CD4-positive, CD25-positive, alpha-beta regulatory T cell (primary cell): ENCODE measurements at places on chromosomes 13 and 19.

GRCh38 chr13:50631041-50631440, 212.5 kb downstream of the DLEU7 start:
- H3K36me3 ChIP-seq, result no peaks in the 10 kb centered on the region
- H3K27me3 ChIP-seq, result no peaks in the 10 kb centered on the region
- DNase-seq, result no peak
- no peaks in the 10 kb centered on the region for H3K4me1 ChIP-seq
- H3K27ac ChIP-seq, result no peak overlapping the region

- peak; percentile 59 for DNase-seq
- peaks cover 17% of the 10 kb centered on the region for H3K36me3 ChIP-seq
- H3K27ac ChIP-seq, result peak overlapping the region; percentile 85
- H3K4me1 ChIP-seq, result peaks cover 33% of the 10 kb centered on the region
Observed at GRCh38 chr19:49591731-49592485, 926 bp downstream of the PRR12 start.

DNA sequence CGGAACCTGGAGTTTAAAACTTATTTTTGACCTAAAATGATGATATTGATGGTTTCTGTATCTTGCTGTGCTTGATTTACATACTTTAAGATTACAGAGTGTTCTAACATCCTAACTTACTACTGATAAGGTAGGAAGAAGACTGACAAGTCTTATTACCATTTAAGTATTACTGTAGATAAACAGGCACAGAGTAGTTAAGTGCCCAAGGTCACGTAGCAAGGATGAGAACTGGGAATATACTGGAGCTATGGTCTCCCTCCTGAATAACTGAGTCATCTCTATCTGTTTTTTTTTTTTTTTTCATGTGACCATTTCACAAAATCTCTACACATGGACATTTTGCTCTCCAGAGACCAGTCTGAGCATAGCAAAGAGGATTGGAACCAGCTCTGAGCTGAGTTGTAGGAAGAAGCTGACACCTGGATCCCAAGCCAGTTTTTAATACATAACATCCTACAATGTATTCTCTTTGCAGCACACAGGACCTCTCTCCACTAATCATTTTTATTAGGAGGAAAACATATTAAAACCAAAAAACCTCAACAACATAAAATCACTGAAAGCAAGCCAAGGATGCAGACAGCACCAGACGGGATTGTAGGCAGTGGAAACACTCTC, 173.5 kb downstream of the DNAJC15 start:
- H3K27ac ChIP-seq, result no peak overlapping the region
- DNase-seq, result no peak
- peaks cover 8% of the 10 kb centered on the region for H3K27me3 ChIP-seq
- H3K4me1 ChIP-seq, result no peaks in the 10 kb centered on the region
- no peak overlapping the region for H3K4me3 ChIP-seq

- H3K36me3 ChIP-seq, result peaks cover 7% of the 10 kb centered on the region
- H3K27ac ChIP-seq, result no peak overlapping the region
- no peaks in the 10 kb centered on the region for H3K4me1 ChIP-seq
- no peak overlapping the region for H3K4me3 ChIP-seq
- DNase-seq, result no peak
Observed at GRCh38 chr13:49354719-49355118, 89.1 kb downstream of the CAB39L start.

DNA sequence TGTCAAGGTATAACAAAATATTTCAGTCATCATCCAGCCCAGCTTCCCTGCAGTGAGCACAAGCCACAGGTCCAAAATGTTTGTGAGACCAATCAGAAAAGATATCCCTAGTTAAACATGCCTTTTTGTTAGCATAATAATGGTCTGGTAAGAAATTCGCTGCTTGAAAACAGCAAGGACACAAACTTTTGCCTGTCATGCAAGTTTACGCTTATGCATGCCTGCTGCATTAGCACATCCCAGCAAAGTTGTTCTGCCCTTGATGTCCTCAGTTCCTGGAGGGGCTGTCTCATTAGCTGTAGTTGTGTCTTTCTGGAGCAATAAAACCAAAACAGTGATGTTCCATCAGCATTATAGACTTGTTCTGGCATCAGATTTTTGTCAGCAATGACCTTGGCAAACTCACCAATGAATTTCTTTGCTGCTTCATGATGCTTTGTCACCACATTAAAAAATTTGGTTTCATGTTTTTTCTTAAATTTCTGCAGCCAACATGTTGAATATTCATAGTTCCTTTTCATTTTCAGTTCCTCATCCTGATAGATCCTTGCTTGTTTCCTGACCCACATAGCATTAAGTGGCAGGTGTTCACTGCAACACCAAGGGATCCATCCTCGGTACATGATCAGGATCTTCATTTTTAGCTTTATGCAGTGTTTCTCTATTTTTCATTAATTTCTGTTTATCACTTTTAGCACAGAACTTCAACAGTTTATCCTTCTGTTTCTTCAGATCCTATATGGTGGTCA, 72.0 kb upstream of the GPR183 start:
- H3K27me3 ChIP-seq, result no peaks in the 10 kb centered on the region
- no peak overlapping the region for H3K27ac ChIP-seq
- H3K4me3 ChIP-seq, result no peak overlapping the region
- peaks cover 62% of the 10 kb centered on the region for H3K4me1 ChIP-seq
- peaks cover 18% of the 10 kb centered on the region for H3K36me3 ChIP-seq

- no peaks in the 10 kb centered on the region for H3K27me3 ChIP-seq
- H3K36me3 ChIP-seq, result no peaks in the 10 kb centered on the region
- no peak overlapping the region for H3K27ac ChIP-seq
- no peaks in the 10 kb centered on the region for H3K4me1 ChIP-seq
Observed at GRCh38 chr19:33251526-33252090, 26.0 kb upstream of the SLC7A10 start.

DNA sequence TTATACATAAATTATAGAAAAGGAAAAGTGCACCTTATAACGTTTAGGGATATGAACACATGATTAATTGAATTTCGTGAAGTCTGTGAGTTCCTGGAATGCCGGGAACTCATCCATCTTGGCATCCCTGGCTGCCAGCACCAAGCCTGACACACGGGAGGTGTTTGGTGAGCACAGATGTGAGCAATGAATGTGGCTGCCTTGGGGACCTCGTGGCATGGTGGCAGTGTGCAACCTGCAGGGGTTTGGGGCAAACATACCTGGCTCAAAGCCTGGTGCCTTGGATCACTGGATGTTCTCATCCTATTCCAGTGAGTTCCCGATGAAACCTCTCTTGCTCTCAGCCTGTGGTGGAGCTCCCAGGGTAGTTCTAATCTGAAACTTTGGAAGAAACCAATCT, 10.4 kb upstream of the MAP2K2 start:
- no peak for DNase-seq
- no peaks in the 10 kb centered on the region for H3K27me3 ChIP-seq
- no peak overlapping the region for H3K4me3 ChIP-seq

DNA sequence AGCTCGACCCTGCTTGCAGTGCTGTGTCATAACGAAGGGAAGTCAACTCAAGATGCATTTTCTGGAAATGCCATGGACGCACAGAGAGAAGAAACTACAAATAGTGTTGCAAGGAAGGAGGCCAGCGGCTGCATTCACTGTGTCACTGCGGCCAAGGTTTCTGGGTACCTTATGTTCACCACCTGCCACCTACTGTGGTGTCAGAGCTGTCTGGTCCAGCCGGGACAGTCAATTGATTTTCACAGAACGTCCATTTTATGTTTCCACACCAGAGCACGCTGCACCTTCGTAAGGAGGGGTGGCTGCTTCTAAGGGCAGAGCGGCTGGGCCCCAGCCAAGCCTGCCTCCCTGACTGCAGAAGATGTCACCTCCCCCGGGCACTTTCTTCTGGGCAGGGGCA, 17.7 kb downstream of the TSHZ3 start:
- no peaks in the 10 kb centered on the region for H3K27me3 ChIP-seq
- H3K27ac ChIP-seq, result no peak overlapping the region
- H3K4me1 ChIP-seq, result no peaks in the 10 kb centered on the region
- DNase-seq, result no peak
- H3K36me3 ChIP-seq, result no peaks in the 10 kb centered on the region
- no peak overlapping the region for H3K4me3 ChIP-seq

DNA sequence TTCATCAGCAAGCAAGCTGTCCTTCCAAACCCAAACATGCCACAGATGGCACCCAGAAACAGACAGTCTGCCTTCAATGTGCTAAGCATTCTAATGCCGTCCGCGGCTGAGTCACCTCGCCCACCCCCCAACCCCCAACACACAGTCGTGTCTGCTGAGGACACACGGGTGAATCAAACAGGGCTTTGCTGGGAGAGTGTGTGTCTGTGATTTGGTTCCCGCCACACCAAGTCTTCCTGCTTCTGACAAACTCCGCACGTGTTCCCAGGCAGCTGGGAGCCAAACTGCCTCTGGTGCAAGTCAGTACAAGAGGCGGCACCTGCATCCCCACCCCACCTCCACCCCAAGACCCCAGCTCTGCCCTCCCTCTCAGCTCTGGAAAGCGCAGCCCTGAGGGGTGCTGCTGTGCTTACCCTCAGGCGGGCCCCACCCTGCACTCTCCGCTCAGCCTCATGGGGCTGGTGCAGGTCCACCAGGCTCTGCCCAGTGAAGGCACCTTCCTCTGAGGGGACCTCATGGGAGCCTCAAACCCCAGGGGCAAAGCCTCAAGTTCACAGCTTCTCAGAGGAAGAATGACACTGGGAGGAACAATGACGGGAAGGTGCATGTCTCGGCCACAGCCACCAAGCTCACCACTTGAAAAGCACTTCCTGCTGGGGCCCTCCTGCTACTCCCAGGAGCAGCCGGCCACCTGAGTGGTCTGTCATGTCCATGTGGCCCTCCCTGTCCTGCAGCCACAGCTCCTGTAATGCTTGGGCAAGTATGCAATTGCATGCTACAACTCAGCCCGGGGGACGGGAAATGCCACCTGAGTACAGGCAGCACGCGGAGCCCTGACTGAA, 15.0 kb upstream of the SLC35E1 start:
- H3K4me1 ChIP-seq, result peaks cover 81% of the 10 kb centered on the region
- H3K27me3 ChIP-seq, result no peaks in the 10 kb centered on the region
- H3K36me3 ChIP-seq, result no peaks in the 10 kb centered on the region
- H3K27ac ChIP-seq, result peak overlapping the region; percentile 87
- peak overlapping the region; percentile 78 for H3K4me3 ChIP-seq
